Stimulated activated CD8-positive, alpha-beta memory T cell treated with anti-CD3 and anti-CD28 coated beads, Interleukin-15, amount 100 ng/mL, for 1 hour (primary cell): ENCODE measurements at places on chromosomes 4 and X.

GRCh38 chr4:13641084-13641483 lies 13.6 kb upstream of the BOD1L1 start:
- no peak for DNase-seq

GRCh38 chr4:42152507-42153504 lies at the start of gene BEND4:
BEND4 (minus strand) TSS chr4:42152655; CDS start chr4:42152143, 512 bp downstream.
- no peak for DNase-seq

DNA sequence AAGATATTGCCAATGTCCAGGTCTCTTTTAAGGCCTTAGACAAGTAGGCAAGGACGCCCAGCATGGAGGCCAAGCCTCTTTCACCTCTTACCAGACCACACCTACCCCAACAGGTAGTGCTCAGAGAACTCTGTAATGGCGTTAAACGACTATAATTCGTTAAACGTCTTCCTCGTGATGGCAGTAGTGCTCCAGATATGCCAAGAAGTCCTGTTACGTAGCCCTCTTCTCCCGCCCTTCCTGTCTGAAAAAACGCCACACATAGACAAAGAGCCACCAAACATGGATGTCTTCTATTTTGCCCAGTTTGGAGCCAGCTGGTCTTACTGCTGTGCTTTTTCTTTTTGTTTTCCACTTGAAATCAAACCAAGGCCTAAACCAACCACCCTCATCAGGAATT lies 190.7 kb downstream of the OR13H1 start:
- DNase-seq = no peak

- DNase-seq = no peak
These were observed 87.1 kb downstream of the HDX start for GRCh38 chrX:84415140-84415539.

GRCh38 chr4:110196206-110196870 lies 2.1 kb downstream of the ELOVL6 start:
- no peak for DNase-seq

DNA sequence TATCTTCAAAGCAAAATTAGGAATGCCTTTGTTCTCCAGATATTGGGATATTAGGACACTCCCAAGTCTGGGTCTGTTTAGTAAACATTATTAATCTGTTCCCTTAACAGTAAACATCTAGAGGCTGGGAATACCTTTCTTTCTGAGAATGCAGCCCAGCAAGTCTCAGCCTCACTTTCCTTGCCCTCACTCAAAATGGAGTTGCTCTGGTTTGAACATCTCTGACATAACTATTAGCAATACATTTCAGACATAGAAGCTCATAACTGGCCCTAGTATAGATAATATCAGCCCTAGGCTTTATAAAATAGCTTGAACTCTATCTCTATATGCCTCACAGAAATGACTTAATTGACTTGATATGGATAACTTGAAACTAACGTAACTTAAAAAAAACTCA lies 299.8 kb downstream of the SPATA18 start:
- no peak for DNase-seq
